Stomach (tissue), 19 donors: ENCODE measurements at places on chromosomes 1 and 21.

DNA sequence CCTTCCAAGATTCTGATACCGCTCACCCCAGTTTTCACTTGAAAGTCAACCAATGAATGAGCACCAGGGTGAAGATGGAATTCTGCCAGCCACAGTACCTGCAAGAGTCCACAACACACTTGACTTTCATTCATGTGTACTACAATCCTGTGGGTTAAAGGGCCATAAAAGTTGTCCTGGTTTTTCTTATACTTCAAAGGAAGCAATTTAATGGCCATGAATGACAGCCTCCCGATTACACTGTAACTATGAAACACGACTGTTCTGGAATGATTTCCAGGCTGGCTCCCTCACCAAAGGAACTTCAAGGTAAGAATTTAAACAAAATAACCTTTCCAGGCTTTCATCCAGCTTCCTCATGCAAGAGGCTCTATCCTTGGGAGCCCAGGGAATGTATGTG is 502.8 kb downstream of the SMYD3 start:
- no peak for DNase-seq

DNA sequence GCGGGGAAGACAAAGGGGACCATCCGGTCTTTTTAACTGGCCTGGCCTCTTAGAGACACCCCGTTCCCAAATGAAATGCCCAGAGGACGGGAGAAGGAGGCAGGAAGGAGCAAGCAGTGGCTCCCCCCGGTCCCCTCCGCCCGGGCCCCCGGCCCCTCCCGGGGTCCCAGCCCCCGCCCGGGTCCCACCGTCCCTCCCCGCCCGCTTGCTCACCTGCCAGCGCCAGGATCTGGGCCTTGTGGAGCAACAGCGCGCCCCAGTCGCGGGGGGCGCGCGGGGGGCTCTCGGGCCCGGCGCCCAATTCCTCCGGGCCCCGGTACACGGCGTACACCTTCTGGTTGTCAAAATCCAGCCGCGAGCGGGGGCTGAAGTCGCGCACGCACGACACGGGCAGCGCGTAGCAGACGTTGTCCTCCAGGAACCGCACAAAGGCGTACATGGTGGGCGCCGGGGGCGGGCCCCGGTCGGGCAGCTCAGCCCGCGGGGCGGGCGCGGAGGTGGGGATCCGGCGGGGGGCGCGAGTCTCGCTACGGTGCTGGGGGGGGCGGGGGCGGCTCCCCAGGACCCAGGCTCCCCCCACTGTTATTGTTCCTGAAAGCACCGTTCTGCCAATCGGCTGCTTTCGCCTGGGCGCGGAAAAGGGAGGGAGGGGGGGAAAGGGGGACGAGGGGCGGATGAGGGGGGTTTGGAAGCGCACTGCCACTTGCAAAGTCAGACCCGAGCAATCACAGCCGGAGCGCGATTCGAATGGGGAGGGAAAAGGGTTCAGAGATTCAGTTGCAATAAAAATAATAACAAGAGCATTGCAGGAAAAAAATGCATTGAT is at the start of gene BEND5:
Gene BEND5, minus strand, starts transcription at position 499 of the 826 bp plus-strand sequence. Its CDS starts 60 bp downstream, at position 439.
- peak; percentile 93 for DNase-seq

DNA sequence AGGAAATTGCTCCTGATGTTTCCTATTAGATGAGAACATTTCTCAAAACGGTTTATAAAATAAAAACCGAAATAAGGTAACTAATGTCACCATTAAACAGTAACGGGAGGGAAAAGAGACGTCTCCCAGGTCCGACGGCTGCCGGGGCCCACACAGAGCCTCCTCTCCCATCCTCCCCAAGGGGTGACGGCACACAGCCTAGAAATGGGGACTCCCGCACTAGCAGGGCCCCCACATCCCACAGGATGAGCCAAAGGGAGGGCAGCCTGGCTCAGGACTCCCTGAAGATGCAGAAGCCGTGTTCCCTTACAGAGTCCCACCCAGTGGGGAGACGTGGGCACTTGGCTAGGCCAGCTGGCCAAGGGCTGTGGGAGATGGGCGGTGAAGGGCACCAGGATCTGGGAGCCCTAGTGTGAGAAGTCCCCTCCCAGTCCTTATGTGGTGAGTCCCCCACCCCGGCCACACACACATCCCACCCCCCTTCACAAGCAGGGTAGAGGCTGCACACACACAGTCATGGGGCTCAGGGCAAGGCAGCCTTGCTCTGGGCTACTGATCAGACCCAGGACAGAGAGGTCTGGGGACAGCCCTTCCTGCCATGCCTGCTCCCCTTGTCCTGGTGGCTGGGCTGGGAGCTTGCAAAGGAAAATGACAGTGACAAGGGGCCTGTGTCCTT is 3.3 kb downstream of the KRTAP10-3 start:
- no peak for DNase-seq

- DNase-seq: no peak
Observed at GRCh38 chr21:44018813-44019567, 6.9 kb downstream of the TRAPPC10 start.
